ENCODE measurements at places on chromosomes 2 and 18.
A peak's percentile ranks its signal among the peaks of the same experiment; 100 is the strongest.

- peak; percentile 7 for DNase-seq
Observed at GRCh38 chr2:30561349-30561748, 114.3 kb downstream of the LCLAT1 start.

DNA sequence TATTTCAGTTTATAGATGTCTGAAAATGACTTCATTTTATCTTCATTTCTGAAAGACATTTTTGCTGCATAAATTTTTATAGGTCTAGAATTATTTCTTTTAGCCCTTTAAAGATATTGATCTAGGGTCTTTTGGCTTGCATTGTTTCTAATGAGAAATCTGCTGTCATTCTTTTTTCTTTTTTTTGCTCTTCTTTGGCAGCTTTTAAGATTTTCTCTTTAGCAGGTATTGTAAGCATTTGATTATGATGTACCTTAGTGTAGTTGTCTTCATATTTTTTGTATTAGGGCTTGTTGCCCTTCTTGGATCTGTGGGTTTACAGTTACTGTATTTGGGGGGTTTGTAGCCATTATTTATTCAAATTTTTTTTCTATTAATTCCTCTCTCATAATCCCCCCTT lies 66.0 kb upstream of the IL1R1 start:
- DNase-seq = no peak

DNA sequence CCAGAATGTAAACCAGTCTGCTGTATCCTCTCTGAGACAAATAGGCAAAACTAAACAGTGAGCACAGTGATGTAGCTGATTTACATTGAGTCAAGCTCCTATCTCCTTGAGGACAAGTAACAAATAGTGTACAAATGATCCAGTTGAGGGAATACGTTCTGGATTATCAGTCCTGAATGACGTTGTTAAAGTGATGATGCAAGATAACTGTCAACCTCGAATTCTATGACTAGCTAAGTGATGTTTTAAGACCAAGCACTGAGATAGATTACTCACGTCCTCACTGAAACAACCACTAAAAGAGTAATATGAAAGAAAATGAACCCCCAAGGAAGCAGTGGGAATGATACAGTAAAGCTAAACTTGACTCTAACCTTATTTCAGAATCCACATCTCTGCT lies 46.8 kb downstream of the SMC6 start:
- DNase-seq = peak; percentile 12

DNA sequence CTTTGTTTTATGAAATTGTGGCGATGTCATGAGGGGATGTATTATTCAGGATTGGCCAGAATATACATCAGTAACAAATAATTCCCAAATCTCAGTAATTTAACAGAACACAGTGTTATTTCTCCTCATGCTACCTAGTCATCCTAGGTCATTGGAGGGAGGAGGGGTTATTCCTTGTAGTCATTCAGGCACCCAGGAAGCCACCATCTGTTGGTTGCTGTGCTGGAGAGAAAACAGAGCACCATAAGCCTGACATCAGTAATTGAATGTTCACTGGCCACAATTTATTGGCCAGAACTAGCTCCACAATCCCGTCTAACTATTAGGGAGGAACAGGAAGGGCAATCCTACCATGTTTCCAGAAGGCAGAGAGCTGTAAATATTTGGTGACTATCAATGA lies 303.5 kb upstream of the CELF4 start:
- no peak for DNase-seq

DNA sequence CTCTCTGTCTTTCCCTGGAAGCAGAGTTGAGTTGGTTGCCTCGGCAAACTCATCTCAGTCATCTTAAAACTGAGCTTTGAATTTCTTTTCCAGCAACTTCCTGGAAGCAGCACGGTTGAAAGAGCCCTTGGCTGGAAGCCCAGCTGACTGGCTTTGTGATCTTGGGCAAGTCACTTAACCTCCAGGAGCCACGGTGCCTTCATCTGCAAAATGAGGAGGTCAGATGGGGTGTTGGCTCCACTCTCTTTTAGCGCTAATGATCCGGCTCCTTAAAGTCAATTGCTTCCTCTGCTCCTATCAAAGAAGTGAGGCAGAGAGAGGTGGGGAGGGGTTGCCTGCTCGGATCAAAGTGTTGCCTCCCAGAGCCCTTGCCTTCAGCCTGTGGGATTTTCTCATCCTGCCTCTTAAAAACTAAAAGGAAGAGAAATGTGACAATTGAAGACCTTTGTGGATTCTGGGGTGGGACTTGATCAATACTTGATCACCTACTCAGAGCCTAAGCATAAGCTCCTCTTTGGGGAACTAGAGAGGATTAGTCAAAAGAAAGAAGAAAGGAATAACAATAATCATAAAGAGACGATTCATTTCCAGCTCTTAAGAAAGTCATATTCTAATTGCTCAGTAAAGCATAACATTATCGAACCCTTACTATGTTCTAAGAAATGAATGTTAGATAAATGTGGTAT lies 86.6 kb downstream of the MYCN start:
- no peak for DNase-seq

- DNase-seq = peak; percentile 45
Observed at GRCh38 chr2:70947556-70948184, 12.0 kb downstream of the ATP6V1B1 start.

DNA sequence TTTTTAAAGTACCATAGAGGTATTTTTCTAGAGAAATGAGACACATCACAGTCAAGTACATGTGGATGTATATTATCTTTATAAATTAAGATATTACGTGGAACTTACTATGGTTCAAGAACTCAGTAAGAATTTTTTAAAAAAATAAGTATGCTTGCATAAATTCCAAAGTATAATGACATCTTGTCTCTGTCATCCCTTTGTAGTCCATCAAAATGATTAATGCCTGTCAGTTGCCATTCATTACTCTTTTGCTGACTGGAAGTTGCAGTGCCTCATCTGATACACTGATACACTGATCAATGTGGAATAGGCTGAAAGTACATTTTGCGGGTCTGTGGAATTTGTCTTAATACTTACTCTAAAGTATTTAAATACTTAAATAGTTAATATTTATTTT lies 177.2 kb downstream of the GALNT13 start:
- no peak for DNase-seq

DNA sequence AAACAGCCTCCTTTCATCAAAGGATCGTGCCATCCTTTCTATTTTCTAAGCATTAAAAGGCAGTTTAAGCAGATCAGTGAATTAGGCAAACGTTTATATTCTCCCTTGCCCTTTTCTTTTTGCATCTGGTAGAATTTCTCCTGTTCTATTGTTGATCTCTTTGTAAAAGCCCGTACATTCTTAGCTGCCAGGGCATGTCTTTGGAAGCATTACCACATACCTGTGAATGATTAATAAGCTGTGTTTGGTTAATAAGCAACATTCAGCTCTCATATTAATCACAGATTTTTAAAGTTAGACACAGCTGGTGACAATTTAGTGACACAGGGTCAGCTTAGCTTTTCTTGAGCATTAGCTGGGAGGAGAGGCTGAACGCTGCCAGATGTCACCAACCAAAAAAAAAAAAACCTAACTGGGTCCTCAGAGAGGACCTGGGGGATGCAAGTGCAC lies 33.8 kb upstream of the CYP1B1 start:
- DNase-seq = no peak

DNA sequence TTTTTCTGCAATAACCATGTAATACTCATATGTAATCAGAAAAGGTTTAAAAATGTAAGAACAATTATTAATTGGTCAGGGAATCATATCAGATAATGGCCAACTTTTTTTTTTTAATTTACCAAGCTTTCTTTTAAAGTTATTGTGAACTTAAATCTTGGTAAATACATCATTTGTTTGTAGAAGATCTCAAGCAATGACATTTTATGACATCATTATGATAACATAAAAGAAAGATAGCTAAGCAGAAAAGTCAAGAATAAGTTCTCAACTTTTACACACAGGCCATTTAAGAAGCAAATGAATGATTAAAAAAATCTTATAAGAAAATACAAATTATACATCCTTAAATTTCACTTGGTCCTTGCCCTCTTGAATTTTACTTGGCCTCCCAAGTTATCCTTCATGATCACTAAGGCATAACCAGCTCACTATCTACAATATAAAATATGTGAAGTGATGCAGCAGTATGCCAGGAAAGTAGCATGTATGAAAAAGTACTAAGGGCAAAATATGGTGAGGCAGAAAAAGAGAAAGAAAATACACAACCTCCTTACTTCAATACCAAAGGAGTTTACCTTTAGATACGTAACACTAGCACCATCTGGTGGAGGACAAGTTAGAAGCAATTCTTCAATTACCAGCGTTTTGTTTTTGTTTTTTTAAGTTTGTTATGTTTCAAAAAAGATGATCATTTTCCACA lies 116.6 kb downstream of the SRBD1 start:
- peak; percentile 91 for DNase-seq

GRCh38 chr18:38664929-38665328 lies 1099.3 kb upstream of the CELF4 start:
- DNase-seq = no peak

DNA sequence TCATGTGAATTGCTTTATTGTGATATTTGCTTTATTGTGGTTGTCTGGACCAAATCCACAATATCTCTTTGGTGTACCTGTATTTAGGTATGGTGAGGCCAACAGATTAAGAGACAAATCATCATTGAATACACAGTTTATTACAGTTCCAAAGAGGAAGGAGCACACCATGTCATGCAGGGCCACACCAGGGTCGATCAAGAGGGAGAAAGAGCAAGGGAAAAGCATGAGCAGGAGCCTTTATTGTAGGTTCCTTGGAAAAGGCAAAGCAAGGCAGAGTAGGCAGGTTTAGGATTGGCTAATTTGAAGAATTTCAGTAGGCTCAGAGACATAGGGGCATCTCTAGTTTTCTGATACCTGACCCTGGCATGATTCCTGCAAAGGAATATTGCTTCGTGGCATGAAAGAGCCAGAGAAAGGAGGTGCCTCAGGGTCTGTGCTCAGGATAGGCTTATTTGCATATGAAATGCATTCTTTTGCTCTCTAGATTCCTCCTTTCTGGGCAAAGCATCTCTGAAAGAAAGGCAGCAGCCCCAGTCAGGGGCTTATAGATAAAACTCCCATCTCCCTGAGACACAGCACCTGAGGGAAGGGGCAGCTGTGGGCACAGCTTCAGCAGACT lies 214.2 kb upstream of the ERBB4 start:
- no peak for DNase-seq

- DNase-seq = no peak
Observed at GRCh38 chr2:58644451-58644850, 403.3 kb upstream of the FANCL start.

DNA sequence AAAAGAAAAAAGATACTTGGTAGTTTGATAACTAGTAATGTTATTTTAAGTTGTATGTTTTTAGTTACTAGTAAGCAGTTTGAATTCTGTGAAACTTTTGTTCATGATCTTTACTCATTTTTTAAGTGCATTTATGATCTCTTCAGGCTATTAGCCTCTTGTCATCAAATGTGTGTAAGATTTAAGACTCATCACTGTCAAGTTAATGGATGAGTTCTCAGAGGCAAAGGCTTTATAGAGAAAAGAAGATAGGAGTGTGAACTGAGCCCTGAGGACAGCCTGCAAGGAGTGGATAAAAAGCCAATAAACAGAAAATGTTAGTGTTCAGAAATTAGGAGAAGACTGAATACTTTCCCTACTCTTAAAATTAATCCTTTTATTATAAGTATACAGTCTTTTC lies 13.5 kb downstream of the NDUFV2 start:
- no peak for DNase-seq

DNA sequence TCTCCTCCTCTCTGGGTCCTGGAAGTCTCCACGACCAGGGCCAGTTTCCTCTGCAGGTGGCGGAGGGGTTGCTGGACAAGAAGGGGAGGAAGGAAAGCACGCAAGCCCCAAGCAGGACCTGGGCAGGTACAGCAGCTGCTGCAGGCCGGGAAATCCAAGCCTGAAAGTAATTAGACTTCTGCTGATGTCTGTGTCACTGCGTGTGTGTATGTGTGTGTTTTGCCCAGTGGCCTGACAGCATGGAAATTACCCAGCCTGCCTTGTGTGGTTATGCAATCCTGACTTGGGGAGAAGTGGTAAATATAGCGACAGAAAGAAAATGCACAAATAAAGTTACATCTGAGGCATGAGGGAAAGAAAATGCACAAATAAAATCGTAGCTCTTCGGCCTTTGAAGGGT lies 121.8 kb upstream of the ZBTB14 start:
- no peak for DNase-seq

DNA sequence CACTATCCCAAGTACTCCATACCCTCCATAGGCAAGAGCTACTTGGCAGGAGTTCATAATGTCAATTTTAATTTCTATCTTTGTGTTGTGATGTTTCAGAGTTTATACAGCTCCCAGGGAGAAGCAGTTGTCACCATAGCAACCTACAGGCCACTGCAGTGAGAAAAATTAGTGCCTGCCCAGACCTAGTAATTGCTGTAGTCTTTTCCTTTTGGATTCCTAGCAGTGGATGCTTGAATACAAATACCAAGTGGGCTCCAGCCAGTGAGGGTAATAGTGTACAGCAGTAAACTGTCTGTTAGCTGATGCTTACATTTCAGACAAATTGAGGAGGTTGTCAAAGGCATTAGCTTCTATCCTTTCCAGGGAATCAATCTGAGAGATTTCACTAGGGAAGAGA lies 26.7 kb downstream of the LHCGR start:
- DNase-seq = no peak

DNA sequence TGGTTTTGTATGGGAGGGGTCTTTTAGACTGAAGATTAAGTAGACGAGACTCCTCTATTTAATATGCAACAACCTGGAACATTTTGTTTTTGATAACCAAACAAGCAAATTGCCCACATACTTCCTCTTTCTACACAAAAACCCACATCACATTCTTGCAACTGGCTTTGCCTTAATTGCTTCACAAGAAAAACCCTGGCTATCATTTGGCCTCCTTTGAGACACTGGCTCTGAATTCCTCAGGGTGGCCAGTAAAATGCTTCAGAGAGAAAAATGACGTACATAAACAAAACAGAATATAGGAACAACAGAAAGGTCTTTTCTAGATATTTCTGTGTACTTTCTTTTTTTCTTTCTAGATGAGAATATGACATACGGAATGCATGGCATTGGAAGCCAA lies 103.0 kb downstream of the TRIB2 start:
- DNase-seq = peak; percentile 94

GRCh38 chr2:134361648-134362047 lies 107.8 kb downstream of the MGAT5 start:
- no peak for DNase-seq

- DNase-seq = peak; percentile 59
Observed at GRCh38 chr2:215554689-215555498, 119.0 kb upstream of the FN1 start.

DNA sequence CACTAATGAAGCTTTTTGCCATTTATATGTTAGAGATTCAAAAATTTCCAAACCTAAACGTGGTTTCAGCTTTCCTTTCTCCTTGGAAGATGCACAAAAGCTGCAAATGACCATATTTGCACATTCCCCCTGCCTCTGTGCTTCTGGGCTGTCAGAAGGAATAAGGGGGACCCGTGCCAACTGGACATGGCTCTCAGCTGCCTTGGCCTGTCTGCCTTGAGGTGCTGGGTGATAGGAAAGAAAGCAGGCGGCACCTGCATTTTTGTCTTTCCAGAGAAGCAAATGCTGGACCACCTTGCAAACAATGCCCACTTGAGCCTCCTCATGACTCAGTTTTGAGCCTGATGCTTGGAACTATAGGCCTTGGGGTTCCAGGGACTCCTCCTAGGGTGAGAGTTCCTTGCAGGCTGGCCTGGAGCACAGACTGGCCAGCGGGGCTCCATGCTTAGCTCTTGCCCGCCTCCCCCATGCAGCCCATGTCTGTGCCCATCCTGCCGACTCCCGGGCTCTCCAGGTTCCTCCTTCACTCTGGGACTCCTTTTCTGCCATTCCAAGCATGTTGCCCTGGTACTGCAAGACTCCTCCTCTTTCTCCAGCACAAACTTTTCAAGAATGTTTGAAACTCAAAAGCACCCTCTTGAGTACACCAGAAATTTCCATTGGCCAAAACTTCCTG lies 109.0 kb upstream of the EPAS1 start:
- no peak for DNase-seq
